ENCODE measurements at places on chromosomes 4 and X. TPM values are rescaled to one million over a fixed set of nuclear protein-coding genes. Genes with fewer than 3 reads are reported as not detected.

DNA sequence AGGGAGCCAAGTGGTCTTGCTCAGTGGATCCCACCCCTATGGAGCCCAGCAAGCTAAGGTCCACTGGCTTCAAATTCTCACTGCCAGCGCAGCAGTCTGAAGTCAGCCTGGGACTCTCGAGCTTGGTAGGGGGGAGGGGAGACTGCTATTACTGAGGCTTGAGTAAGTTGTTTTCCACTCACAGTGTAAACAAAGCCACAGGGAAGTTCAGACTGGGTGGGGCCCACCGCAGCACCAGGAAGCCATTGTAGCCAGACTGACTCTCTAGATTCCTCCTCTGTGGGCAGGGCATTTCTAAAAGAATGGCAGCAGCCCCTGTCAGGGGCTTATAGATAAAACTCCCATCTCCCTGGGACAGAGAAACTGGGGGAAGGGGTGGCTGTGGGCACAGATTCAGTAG, 721.0 kb upstream of the NDST4 start:
- no peak for DNase-seq

GRCh38 chr4:38860788-38861424, 4.3 kb upstream of the TLR6 start:
- DNase-seq: no peak

Gene ELK1
- 32.1 TPM for polyA plus RNA-seq

Gene POU4F2
- polyA plus RNA-seq: not detected

Gene PASD1
- polyA plus RNA-seq: not detected

Measured in right renal pelvis (tissue), 4 donors.